ENCODE measurements at places on chromosomes 12 and 14.
A peak's percentile ranks its signal among the peaks of the same experiment; 100 is the strongest.

DNA sequence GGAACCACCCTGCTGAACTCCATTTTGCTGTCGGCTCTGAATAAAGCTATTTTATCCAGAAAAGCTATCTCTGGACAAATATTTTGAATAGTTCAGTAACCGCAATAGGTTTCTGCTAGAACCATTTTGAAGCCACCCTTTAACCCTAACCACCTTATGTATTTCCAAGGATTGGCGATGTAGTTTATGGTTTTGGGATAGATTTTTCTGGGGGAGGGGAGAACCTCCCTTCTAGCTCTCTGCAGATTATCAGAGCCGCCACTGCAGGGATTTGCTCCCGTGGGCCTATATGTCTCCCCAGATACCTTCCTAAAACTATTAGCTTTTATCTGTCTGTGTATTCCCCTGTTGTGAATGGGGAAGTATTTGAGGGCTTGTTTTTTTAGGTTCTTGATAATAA lies 1.8 kb upstream of the TUBA1B start:
- DNase-seq: peak; percentile 19

- peak; percentile 16 for DNase-seq
These were observed 148.9 kb downstream of the PPM1H start for GRCh38 chr12:62785941-62786559.

- peak; percentile 81 for DNase-seq
These were observed 77.0 kb upstream of the FOXN3 start for GRCh38 chr14:89493877-89494634.

DNA sequence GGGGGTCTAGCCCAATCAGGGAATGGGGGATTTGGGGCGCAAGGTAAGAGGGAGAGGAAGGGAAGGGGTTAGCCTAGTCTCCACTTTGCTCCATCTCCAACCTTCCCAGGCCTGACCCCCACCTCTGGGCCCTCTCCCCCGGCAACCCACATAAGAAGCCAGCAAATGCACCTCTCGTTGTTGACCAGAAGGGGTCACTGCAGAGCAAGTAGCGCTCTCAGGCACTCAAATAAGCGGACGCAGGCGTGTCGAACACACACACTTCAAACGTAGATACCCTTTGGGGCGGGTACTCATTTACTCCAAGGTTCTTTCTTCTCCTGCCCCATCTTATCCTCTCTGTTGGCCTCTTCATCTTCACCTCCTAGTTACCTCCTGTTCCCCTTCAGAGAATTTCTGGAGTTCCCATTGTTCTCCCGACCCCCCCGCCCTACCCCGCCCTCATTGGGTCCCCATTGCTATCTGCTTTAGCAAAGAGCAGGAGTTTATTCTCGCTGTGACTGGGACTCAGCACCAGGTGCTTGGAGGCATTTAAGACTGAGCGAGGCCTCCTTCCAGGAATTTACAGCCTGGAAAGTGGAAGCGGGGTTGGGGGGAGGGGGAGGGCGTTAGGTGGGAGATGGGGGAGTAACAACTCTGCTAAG lies 1.5 kb upstream of the SRRM4 start:
- peak; percentile 76 for DNase-seq

DNA sequence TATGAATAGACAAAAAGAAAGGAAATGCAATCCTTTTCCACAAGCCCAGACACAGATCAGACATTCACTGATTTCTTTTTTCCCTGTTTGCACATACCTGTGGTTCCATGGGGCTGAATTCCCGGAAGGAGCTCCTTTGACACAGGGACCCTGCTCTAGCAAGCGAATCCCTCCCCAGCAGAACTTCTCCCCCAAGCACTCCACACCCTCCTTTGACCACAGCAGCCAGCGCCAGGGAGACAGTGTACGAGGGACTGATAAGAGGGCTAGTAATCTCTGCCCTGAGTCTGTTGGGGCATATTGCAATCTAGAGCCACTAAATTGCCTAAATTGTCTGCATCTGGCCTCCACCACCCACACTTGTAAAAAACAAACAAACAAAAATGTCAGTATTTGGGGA lies 83.4 kb upstream of the NTF3 start:
- DNase-seq: peak; percentile 59

DNA sequence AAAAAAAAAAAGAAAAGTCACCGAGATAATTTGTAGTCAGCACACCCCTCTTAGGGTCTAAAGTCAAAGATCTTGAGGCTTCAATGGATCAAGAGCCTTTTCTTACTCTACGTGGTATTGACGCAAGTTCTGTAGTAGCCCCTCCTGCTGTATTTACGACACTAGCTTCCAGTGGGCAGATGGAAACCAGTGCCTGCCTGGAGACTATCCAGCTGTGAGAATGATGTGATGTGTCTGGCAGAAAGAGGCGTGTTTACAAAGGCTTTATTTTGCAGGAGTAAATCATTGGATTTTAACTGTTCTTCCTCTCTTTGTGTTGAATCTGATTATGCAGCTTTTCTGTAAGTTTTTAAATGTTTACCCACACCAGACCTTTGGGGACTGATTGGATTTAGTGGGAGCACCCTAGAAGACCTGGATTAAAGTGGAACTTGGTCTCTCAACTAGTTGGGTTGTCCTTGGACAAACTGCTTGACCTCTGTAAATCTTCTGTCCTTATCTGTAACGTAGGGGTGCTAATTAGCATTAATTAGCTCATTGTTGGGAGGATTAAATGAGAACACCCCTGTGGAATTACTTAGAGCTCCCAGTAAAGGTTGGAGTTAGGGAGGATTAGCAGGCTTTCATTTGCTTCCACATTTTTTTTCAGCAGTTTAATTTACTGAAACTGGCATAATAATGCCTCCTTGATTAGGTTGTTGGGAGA lies 72.4 kb downstream of the RASSF3 start:
- no peak for DNase-seq

DNA sequence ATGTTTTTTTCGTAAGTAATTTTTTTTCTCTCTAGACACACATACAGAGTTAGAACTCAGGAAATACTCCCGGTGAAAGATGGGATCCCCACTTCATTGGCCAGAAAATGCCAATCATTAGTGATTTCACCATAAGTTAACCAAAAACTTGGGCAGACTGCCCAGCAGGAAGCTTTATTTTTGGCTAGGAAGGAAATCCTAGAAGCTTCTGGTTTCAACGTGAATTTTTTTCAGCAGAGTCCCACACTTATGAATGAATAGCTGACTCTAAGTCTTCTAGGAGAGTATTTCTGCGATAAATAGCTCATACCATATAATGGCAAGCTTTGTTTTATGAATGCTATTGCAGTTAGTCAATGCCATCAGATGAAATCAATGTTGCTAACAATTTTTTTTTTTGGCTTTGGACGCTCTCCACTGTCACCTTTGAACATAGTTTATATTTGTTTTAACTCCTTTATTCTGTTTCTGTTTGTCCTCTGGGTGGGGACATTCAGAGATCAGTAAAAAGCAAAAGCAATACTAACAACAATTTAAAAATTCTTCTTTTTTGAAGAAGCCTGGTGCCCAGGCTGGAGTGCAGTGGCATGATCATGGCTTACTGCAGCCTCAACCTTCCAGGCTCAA lies 9.5 kb downstream of the PPP1CC start:
- DNase-seq: no peak

- DNase-seq: no peak
These were observed 64.1 kb downstream of the ITPR2 start for GRCh38 chr12:26768611-26769603.

DNA sequence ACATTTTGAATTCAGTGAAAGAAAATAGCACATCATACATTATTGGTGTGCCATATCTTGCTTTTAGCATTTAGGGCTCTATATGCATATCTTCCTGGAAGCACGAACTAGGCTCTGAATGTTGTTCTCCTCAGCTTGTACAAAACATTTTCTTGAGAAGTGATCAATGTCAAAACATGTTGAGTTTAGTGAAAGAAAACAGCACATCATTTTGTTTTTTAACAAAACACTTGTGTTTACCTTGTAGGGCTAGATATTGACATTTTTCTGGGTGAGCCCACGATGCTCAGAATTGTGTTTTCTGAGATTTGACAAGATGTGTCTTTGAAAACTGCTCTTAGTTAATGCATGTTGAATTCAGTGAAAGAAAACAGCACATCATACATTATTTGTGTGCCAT lies 81.0 kb downstream of the ASCL4 start:
- DNase-seq: no peak

Data from hematopoietic multipotent progenitor cell treated with erythropoietin and hydrocortisone succinate and interleukin-3 and kit ligand, for 6 days (in vitro differentiated cells).